ENCODE measurements at places on chromosomes 5 and 9.
A peak's percentile ranks its signal among the peaks of the same experiment; 100 is the strongest.

DNA sequence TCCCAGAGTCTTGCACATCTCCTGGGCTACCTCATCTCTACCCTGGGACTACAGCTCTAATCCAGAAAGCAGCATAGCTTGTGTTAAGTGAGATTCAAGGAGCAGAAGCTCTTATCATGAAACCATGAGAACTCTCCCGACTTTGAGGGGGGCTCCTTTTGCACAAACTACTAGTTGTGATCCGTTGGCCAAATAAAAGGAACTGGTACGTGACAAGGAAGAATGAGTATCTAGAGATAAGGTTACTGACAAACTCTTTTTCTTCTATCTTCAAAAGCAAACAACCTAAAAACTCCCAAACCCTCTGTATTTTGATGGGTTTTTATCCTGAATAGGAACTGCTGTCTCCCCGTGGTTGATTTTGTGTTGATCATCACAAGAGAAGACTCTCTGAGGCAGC is 168.5 kb downstream of the SLC24A2 start:
- no peak for DNase-seq

GRCh38 chr5:6902597-6902996 is 189.4 kb downstream of the TENT4A start:
- DNase-seq, result no peak

DNA sequence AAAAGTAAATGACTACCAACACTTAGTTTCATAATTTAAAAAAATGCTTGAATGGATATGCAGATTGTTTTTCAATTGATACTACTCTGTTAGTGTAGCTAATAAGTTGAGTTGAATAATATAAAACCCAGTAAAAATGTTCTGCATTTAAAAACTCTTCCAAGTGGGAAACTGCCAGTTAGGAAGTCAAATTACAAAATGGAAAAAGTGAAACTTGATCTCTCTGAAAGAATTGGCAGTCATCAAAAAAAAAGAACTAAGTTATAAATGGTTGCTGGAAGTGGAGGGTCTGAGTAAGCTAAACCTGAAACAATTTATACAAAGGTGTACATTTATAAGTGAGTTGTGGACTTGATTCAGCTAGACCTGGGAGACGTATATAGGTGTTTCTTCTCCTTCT is 52.4 kb downstream of the VCAN start:
- DNase-seq, result no peak

- peak; percentile 30 for DNase-seq
Measured at GRCh38 chr5:176501333-176501732, 35.9 kb downstream of the RNF44 start.

DNA sequence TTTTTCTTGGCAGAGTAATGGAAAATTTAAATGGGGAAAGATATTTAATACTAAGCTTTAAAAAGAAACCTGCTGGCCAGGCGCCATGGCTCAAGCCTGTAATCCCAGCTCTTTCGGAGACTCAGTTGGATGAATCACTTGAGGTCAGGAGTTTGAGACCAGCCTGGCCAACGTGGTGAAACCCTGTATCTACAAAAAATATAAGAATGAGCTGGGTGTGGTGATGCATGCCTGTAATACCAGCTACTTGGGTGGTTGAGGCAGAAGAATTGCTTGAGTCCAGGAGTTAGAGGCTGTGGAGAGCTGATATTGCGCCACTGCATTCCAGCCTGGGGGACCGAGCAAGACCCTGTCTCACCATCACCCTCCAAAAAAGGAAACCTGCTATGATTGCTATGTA is 32.8 kb downstream of the TUT7 start:
- peak; percentile 14 for DNase-seq

- no peak for DNase-seq
Measured at GRCh38 chr9:38092200-38092524, 23.1 kb upstream of the SHB start.

GRCh38 chr9:127828262-127829031 is 25.8 kb downstream of the FPGS start:
- DNase-seq, result no peak

DNA sequence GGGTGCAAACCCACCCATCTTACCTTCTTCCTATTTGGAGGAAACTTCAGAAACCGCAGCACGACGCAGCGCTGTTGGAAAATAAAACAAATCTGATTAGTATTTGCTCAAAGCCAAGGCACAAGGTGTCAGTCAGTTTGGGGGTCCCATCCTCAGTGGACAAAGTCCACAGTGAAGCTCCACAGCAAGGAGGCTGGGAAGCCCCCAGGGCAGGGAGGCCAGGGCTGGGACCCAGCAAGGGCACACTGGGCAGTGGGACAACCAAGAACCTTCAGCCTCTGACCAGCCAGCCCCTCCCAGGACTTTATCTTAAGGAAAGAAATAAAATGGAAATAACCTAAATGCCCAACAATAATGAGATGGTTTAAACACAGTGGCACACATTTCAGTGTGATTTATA is 11.3 kb downstream of the IPPK start:
- DNase-seq, result no peak

- DNase-seq, result no peak
Measured at GRCh38 chr5:165565911-165566310, 2060.5 kb downstream of the MAT2B start.

DNA sequence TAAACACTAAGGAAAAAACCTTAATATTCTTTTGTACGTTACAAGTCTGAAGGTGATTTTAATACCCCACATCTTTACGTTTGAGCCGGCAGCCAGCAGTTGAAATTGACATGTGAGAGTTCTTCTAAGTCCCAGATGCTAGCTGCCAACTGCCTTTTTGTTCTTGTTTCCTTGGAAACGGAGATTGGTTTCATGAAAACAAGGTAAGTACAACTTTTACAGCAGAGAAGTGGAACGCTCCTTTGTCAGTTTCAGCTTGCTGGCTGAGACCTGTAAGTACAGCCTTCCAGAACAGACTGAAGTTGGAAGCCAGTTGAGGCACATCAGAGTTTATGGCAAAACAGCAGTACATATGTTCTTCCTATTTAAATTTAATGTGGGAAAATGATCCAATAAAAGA is 1018.4 kb upstream of the ARRDC3 start:
- no peak for DNase-seq

- no peak for DNase-seq
Measured at GRCh38 chr9:71446473-71447411, 321.6 kb downstream of the CEMIP2 start.

- no peak for DNase-seq
Measured at GRCh38 chr9:88216126-88216995, 78.1 kb upstream of the SPATA31C2 start.

- no peak for DNase-seq
Measured at GRCh38 chr9:98712987-98713386, 4.3 kb upstream of the GABBR2 start.

DNA sequence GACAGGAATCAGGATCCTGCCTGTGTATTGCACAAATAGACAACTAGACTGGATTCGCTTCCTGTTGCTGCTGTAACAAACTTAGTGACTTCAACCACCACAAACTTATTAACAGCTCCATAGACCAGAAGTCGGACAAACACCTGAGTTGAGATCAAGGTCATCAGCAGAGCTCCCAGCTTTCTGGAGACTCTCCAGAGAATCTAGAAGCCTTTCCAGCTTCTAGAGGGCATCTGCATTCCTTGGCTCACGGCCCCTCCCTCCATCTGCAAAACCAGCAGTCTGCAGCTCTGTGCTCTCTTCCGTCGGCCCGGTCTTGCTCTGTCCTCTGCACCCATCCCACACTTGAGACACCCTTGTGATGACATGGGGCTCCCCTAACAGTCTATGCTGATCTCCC is 99.1 kb downstream of the KCNT1 start:
- no peak for DNase-seq

- DNase-seq, result peak; percentile 88
Measured at GRCh38 chr5:139271201-139272027, 22.1 kb upstream of the MATR3 start.

- DNase-seq, result peak; percentile 60
Measured at GRCh38 chr9:26856413-26857032, 36.1 kb downstream of the CAAP1 start.

- peak; percentile 75 for DNase-seq
Measured at GRCh38 chr5:81165493-81166119, 67.5 kb upstream of the CKMT2 start.

GRCh38 chr5:36694351-36694750 is 87.9 kb downstream of the SLC1A3 start:
- DNase-seq, result no peak

- DNase-seq, result no peak
Measured at GRCh38 chr5:141560151-141560550, 58.6 kb downstream of the DIAPH1 start.

GRCh38 chr5:163496286-163496685 is 9.1 kb upstream of the MAT2B start:
- DNase-seq, result peak; percentile 14

GRCh38 chr9:135504262-135505243 is 4.1 kb downstream of the MRPS2 start:
- peak; percentile 84 for DNase-seq

GRCh38 chr5:11482011-11482410 is 422.2 kb downstream of the CTNND2 start:
- DNase-seq, result no peak

DNA sequence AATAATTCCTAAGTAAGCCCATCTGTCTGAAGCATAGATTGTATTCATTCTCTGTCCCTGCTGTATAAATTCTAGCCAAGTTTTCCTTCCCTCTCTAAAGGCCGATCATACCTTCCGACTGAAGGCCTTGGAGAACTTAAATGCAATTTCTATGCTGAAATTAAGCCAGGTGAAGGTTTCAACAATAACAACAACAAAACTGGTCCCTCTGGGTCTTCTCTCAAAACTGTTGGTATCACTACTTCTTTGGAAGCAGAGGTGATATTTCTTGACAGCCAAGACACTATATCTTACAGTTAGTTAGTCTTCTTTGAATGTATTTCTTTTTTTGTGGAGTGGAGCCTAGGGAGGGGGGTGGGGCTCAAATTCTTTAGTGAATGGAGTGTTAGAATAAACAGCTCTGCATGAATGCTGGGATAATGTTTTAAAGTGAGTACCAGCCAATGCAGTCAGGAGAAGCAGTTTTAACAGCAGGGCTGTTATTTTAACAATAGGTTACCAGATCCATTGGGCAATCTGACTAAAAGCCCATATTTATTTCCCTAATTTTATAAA is 508.9 kb downstream of the EBF1 start:
- no peak for DNase-seq
